ENCODE measurements at places on chromosomes 3 and 15. TPM values are rescaled to one million over a fixed set of nuclear protein-coding genes. Genes with fewer than 3 reads are reported as not detected.

The P2RY14 gene
- 3.2 TPM for total RNA-seq

- H3K27me3 ChIP-seq = no peaks in the 10 kb centered on the region
- peaks cover 24% of the 10 kb centered on the region for H3K4me1 ChIP-seq
- peak; percentile 93 for DNase-seq
- H3K27ac ChIP-seq = peak within 1 kb of the TSS; percentile 94
These were observed at the start of gene PLD1 for GRCh38 chr3:171809861-171810628. Gene PLD1, minus strand, starts transcription at chr3:171810483. Its CDS starts 72,432 bp downstream, at chr3:171738051.

The APOD gene
- total RNA-seq = 500 TPM

DNA sequence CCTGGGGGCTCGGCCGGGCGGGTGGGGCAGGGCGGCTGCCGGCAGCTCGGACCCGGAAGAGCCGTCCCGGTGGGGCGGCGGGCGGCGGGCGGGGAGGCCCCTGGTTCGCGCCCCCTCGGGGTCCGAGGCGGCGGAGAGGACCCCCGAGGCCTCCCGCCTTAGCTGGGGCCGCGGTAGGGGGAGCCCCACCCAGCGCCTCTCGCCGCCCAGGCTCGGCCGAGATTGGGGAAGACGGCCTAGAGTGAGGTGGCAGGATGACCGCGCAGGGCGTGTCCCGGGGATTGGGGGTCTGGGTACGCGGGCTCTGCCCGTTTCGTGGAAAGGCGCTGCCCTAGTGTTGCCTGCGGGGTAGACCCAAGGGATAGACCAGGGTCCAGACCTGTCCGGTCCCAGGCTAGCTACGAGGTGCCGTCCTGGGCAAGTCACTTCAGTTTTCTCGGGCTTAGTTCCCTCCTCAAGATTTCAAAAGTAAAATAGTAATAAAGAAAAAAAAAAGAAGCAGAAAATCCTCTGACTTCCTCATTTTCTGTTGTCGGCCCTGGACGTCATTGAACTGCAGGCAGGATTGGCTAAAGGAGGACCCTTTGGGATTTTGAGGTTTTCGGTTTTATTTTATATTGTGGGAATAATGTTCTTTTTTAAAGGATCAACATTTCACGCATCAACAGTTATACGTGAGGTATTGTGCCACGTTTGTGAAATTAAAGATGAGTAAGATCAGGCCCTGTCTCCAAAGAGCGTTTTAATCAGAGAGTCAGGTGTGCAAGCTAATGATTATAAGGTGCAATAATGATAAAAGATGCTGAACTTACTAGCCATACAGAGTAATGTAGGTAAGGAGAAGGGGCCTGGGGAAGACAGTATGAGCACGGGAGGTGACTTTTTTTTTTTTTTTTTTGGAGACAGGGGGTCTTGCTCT is 679 bp downstream of the IQGAP1 start:
- no peaks in the 10 kb centered on the region for H3K27me3 ChIP-seq
- H3K36me3 ChIP-seq = peaks cover 2% of the 10 kb centered on the region
- peak overlapping the region; percentile 95 for H3K27ac ChIP-seq
- DNase-seq = peak; percentile 56
- H3K4me1 ChIP-seq = peaks cover 41% of the 10 kb centered on the region

GRCh38 chr3:137768361-137769321 is 4.5 kb downstream of the SOX14 start:
- H3K27ac ChIP-seq = no peak overlapping the region
- peaks cover 30% of the 10 kb centered on the region for H3K4me1 ChIP-seq
- H3K36me3 ChIP-seq = no peaks in the 10 kb centered on the region
- H3K4me3 ChIP-seq = no peak overlapping the region
- DNase-seq = no peak
- peaks cover 57% of the 10 kb centered on the region for H3K27me3 ChIP-seq

DNA sequence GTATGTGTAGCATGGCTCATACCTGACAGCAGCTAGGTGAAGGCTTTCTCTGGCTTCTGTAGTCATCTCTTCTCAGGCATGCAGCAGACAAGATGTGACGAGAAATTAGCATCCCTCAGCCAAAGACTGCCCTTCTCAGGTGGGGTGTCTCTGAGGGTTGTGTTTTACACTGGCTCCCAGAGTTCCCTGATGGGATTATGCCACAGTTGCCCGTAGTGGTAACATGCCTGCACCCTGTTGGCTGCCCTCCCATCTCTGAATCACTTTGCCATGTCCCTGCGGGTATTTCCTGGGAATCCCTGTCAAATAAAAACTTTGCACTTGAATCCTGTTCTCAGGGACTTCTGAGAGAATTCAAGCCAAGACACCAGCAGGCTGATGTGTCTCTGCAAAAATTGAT is 70.5 kb downstream of the LRTM1 start:
- H3K4me1 ChIP-seq = peaks cover 5% of the 10 kb centered on the region
- DNase-seq = peak; percentile 24
- no peak overlapping the region for H3K27ac ChIP-seq
- no peak overlapping the region for H3K4me3 ChIP-seq
- no peaks in the 10 kb centered on the region for H3K27me3 ChIP-seq

- DNase-seq = no peak
- no peak overlapping the region for H3K27ac ChIP-seq
- no peaks in the 10 kb centered on the region for H3K36me3 ChIP-seq
- no peaks in the 10 kb centered on the region for H3K4me1 ChIP-seq
- no peaks in the 10 kb centered on the region for H3K27me3 ChIP-seq
These were observed 20.6 kb downstream of the CD80 start for GRCh38 chr3:119538772-119539171.

Data from thyroid gland (tissue), 4 donors.